H54 (cell line): ENCODE measurements at places on chromosomes 1 and 21.

DNA sequence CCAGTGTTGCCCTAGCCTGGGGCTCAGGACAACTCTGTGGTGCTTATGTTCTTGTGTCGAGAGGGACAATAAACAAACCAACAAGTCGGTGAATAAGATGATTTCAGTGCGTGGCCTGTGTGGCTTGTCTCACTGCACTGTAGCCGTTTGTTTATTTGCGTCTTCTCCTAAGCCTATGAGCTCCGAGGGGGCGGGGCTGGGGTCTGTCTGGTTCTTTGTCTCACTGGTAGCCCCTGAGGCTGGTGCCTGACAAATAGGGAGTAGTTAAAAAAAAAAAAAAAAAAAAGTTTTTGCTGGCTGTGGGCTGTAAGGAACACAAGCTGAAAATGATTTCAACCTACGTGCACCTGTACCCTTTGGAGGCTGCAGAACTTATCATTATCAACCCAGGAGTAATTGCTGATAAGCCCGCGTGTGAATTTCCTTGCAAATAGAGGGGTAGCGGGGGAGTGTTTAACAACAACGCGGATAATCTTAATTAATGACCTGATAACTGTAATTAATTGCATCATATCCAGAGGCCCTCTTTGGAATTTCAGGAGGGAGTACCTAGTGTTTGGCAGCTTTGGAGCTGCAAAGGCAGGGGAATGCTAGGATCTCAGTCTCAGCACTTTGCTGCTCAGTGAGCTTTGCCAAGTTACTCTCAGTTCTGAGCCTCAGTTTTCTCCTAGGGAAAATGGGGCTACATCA, 925 bp upstream of the ARHGEF10L start:
- no peak for DNase-seq

GRCh38 chr1:156108057-156108456, 6.5 kb upstream of the LMNA start:
- no peak for DNase-seq

DNA sequence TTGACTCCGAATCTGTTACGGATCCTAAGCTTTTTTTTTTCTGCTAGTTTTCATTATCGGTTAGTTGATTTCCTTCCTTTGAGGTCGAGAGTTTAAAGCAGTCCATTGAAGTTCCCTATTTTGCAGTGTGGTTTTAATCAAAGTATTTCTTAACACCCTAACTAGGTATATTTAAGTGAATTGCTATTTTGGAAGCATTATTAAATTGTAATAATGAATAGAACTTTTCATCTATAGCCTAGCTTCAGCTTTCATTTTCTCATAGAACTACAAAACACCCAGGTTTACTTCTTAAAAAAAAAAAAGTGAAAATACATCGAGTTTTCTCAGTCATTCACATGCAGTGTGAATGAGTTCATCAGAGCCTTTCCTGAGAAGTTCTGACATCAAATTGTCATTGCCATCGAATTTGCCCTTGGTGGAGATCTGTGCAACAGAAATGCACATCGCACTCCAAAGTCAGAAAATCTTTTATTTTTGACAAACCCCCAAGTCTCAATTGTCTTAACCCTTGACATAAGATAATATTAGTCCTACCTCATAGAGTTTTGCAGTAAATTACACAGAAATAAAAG, 1.1 kb upstream of the LBR start:
- DNase-seq, result no peak

- DNase-seq, result no peak
Measured at GRCh38 chr1:212691561-212692071, 8.0 kb downstream of the BATF3 start.

GRCh38 chr1:58340185-58340584, 206.3 kb downstream of the OMA1 start:
- DNase-seq, result no peak

DNA sequence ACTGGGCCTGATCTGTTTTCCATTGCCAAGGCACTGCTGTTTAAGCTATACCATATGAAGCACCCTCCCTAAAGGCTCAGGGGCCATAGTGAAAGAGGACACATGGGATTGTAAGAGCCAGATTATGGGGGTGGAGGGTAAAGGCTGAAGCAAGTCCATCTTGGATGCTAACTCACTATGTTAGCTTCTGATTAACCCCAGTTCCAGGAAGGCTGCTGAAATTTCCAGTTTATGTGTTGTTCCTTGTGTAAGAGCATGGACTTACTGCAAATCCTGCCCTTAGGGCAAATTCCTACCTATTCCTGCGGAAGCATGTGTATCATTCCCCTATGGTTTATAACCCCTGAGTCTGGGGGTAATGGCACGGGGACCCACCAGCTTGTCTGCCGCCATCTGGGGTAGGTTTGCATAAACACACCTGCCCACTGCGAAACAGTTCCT, 91.8 kb upstream of the SERBP1 start:
- DNase-seq, result no peak
